ENCODE measurements at places on chromosomes 5 and 9. TPM values are rescaled to one million over a fixed set of nuclear protein-coding genes. Genes with fewer than 3 reads are reported as not detected.

DNA sequence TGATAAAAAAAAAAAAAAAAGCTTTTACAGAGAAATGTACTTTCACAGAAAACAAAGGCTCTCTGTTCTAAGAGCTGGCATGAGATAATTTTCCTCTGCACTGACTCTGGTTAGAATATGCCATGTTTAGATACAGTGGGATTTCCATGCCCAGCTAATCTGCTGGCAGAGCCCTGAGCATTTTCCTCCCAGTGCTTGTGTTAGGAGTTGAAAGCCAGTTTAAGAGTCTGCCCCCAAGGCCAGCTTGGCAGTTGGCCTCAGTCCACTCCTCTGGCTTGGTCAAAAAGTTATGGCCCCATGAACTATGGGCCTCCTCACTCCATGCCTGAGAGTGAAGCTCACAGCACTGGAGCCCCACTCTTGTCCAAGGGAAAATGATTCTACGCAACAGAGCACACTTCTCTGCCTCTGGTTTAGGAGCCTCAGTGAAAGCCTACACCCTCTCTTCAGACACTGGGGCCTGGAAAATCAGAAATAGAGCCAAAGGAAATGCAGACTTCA, 21.9 kb downstream of the MOCS2 start:
- H3K36me3 ChIP-seq = no peaks in the 10 kb centered on the region
- DNase-seq = no peak
- no peak overlapping the region for H3K4me3 ChIP-seq
- H3K4me1 ChIP-seq = peaks cover 9% of the 10 kb centered on the region
- H3K27me3 ChIP-seq = no peaks in the 10 kb centered on the region

- peaks cover 27% of the 10 kb centered on the region for H3K4me1 ChIP-seq
- H3K27ac ChIP-seq = no peak overlapping the region
- no peak overlapping the region for H3K4me3 ChIP-seq
- no peak for DNase-seq
Observed at GRCh38 chr9:89815061-89815902, 210.5 kb downstream of the GADD45G start.

GRCh38 chr5:151320481-151320880, 16.9 kb upstream of the SLC36A3 start:
- H3K36me3 ChIP-seq = no peaks in the 10 kb centered on the region
- peaks cover 8% of the 10 kb centered on the region for H3K4me1 ChIP-seq
- DNase-seq = peak; percentile 86
- H3K4me3 ChIP-seq = no peak overlapping the region
- no peak overlapping the region for H3K27ac ChIP-seq

DNA sequence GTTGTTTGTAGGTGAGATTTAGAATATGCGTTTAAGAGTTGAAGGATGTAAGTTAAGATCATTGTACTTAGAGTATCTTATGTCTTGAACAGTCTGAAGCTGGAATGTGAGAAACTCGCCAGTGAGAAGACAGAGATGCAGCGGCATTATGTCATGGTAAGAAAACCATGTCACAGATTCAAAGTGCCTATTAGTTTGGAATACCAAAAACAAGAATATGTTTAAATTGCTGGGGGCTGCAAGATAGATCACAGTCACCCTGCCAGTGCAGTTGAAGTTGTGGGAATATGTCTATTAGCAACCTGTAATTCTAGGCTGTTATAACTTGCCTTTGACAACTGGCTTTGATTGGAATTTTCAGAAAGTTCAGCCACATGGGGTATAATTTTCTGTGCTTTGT, 3.0 kb downstream of the TLE4 start:
- no peaks in the 10 kb centered on the region for H3K27me3 ChIP-seq
- H3K27ac ChIP-seq = no peak overlapping the region
- no peaks in the 10 kb centered on the region for H3K36me3 ChIP-seq
- H3K4me1 ChIP-seq = peaks cover 54% of the 10 kb centered on the region
- H3K4me3 ChIP-seq = peak overlapping the region; percentile 18

DNA sequence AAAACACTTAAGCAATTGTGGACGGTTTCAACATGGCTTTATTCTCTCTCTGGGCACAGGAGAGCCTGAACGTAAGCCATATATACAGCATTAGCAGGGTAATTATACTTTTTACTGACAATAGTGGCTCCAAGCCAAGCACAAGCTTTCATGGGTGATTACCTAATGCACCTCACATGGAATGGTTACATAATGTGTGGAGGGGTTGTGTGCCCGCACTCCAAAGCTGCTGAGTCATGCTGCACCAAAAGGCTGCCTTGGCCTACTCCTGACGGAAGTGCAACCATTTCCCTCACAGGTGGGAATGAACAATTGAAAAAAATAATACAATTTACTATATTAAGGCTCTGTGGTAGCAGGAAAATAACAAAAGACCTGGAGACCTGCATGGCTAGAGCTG, 86.5 kb upstream of the ATP10B start:
- no peaks in the 10 kb centered on the region for H3K4me1 ChIP-seq
- no peaks in the 10 kb centered on the region for H3K36me3 ChIP-seq
- no peak overlapping the region for H3K4me3 ChIP-seq
- no peak for DNase-seq

DNA sequence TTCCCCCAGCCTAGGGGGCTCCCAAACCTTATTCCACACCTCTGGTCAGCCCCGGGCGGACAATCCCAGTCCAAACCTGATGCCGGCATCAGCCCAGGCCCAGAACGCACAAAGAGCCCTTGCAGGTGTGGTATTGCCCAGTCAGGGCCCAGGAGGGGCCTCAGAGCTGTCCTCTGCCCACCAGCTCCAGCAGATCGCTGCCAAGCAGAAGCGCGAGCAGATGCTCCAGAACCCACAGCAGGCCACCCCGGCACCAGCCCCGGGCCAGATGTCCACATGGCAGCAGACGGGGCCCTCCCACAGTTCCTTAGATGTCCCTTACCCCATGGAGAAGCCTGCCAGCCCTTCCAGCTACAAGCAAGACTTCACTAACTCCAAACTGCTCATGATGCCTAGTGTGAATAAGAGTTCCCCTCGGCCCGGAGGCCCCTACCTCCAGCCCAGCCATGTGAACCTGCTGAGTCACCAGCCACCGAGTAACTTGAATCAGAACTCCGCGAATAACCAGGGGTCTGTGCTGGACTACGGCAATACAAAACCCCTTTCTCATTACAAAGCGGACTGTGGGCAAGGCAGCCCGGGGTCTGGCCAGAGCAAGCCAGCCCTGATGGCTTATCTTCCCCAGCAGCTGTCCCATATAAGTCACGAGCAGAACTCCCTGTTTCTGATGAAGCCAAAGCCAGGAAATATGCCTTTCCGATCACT, 27.6 kb upstream of the LTC4S start:
- peak overlapping the region; percentile 12 for H3K27ac ChIP-seq
- no peaks in the 10 kb centered on the region for H3K27me3 ChIP-seq
- peaks cover 58% of the 10 kb centered on the region for H3K36me3 ChIP-seq
- H3K4me1 ChIP-seq = peaks cover 64% of the 10 kb centered on the region

DNA sequence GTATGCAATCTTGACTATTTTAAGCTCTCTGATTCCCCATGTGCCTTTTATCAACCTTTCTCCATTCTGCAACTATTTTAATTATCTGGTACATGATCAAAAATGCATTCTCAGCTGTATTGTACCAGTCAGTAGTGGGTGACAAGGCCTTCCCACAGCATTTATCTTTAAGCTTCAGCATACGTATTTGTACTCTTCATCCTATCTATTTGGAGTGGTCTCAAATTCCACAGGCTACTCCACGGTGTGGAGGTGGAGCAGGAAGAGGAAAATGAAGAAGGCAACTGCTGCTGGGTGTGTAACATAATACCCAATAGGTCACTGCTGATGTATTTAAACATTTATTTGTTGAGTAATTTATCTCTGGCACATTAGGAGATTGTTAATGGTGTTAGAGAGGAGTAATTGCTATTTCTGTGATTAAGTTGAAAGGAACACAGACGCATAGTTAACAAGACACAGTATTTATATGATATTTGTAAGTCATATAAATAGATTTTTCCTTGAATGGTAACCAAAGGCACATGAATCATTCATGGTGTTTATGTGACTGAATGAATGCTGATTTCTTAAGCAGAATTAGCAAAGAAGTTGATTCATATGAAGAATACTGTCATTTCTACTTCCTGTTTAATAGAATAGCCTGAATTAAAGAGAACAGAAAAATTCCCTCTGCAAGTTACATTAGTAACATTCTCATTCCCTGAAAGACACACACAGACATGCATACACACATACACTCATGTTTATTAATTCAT, 153.8 kb upstream of the NR3C1 start:
- H3K4me1 ChIP-seq = peaks cover 7% of the 10 kb centered on the region
- H3K27ac ChIP-seq = no peak overlapping the region
- DNase-seq = no peak
- no peak overlapping the region for H3K4me3 ChIP-seq
- H3K27me3 ChIP-seq = no peaks in the 10 kb centered on the region

Gene MCIDAS
- total RNA-seq = not detected

DNA sequence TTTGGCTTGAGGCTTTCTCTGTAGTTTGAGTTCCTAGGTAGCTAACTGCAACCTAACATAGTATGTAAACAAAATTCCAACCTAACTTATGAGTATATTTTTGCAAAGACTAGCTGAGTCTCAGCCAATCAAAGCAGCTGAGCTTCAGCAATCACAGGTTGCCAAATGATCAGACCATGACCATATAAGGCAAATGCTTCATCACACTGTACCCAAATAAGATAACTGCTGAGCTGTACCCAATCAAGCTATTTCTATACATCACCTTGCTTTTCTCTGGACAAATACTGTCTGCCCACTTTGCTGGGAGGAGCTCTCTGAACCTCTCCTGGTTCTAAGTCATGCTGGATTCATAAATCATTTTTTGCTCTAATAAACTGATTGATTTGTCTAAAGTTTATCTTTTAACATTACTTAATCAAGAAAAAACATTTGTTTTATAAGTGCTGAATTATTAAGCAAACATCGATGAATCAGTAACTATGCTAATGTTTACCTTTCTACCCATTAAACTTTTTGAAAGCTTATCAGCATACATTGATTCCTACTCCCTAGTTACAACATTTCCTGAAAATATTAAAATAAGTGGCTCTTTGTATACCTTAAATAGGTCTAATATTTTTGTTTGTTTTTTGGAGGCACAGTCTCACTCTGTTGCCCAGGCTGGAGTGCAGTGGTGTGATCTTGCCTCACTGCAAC, 129.7 kb upstream of the PCA3 start:
- H3K36me3 ChIP-seq = no peaks in the 10 kb centered on the region
- no peak overlapping the region for H3K4me3 ChIP-seq
- H3K27ac ChIP-seq = peak overlapping the region; percentile 43
- H3K4me1 ChIP-seq = no peaks in the 10 kb centered on the region
- DNase-seq = no peak
- H3K27me3 ChIP-seq = no peaks in the 10 kb centered on the region

- no peak for DNase-seq
- H3K4me3 ChIP-seq = no peak overlapping the region
- H3K4me1 ChIP-seq = peaks cover 79% of the 10 kb centered on the region
- H3K36me3 ChIP-seq = no peaks in the 10 kb centered on the region
- H3K27me3 ChIP-seq = no peaks in the 10 kb centered on the region
Observed at GRCh38 chr5:135242021-135242865, 156.8 kb downstream of the MACROH2A1 start.

DNA sequence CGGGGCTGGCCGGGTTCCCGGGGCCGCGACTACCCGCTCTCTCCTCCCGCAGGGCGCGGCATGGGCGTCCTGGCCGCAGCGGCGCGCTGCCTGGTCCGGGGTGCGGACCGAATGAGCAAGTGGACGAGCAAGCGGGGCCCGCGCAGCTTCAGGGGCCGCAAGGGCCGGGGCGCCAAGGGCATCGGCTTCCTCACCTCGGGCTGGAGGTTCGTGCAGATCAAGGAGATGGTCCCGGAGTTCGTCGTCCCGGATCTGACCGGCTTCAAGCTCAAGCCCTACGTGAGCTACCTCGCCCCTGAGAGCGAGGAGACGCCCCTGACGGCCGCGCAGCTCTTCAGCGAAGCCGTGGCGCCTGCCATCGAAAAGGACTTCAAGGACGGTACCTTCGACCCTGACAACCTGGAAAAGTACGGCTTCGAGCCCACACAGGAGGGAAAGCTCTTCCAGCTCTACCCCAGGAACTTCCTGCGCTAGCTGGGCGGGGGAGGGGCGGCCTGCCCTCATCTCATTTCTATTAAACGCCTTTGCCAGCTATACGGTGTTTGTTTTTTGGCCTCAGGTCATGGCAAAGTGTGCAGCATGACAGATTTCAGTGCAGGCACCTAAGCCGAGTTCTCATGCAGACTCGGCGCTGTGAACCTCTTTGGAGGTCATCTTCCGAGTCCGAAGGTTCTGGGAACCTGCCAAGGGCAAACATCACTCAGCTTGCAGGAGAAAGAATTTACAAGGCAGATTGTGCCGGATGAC, 516 bp downstream of the MRPL41 start:
- H3K36me3 ChIP-seq = peaks cover 37% of the 10 kb centered on the region
- no peak for DNase-seq
- H3K4me1 ChIP-seq = peaks cover 49% of the 10 kb centered on the region
- peak overlapping the region; percentile 97 for H3K27ac ChIP-seq
- H3K27me3 ChIP-seq = no peaks in the 10 kb centered on the region

Gene PDE6A
- total RNA-seq = not detected

Gene ASS1
- total RNA-seq = 67.7 TPM

DNA sequence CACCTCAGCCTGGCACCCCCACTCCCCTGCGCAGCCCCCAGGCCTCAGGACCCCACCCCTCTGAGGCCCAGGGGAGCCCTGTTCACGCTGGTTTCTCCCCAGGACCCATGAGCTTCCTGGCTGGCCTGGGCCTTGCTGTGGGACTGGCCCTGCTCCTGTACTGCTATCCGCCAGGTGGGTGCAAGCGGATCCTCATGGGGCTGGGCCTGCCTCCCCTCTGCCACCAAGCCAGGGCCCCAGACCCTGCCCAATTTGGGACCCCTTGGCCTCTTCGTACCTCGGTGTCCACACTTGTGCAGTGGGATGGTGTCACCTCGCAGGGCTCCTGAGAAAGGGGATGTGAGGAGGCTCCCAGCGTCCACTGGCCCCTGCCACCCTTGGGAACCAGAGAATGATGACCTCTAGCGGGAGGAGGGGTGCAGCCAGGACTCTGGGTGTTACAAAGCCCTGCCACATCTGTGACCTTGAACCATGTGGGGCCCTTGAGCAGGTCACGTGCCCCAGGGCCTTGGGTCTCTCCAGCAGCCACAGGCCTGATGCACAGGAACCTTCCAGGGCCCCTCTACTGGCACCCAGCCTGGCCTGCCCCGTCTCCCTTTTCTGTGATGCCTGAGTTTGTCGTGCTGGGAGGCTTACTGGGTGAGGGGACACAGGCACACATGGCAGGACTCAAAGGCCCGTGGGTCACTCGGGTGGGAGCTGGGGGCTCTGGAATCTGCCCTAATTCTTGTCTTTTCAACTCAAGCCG, 16.3 kb downstream of the CARD19 start:
- DNase-seq = no peak
- no peak overlapping the region for H3K4me3 ChIP-seq
- no peak overlapping the region for H3K27ac ChIP-seq
- H3K27me3 ChIP-seq = no peaks in the 10 kb centered on the region

Gene UBLCP1
- total RNA-seq = 19.7 TPM

- H3K36me3 ChIP-seq = no peaks in the 10 kb centered on the region
- peaks cover 10% of the 10 kb centered on the region for H3K4me1 ChIP-seq
- no peak overlapping the region for H3K4me3 ChIP-seq
- no peak overlapping the region for H3K27ac ChIP-seq
Observed at GRCh38 chr5:66896171-66896570, 300.0 kb downstream of the MAST4 start.

All from esophagus muscularis mucosa (tissue), 4 donors.